ENCODE measurements at places on chromosomes 1 and 21.

DNA sequence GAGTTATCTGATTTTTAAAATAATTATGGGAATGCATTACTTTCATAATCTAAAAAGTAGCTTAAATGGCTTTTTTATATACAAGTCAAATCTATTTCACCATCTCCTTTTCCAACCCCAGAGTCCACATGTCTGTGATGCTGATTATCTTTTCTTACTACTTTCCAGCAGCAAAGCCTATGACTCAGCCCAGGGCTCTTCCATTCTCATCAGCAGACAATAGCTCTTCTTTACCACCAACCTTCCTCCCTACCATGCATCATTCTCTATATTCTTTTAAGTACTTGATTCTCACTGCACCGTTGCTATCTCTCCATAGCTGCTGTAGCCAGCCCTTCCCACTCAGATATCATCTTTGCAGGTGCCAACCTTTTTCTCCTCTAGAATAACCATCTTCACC lies 61.3 kb downstream of the OVGP1 start:
- no peaks in the 10 kb centered on the region for H3K27me3 ChIP-seq
- DNase-seq = no peak
- peaks cover 2% of the 10 kb centered on the region for H3K4me1 ChIP-seq

DNA sequence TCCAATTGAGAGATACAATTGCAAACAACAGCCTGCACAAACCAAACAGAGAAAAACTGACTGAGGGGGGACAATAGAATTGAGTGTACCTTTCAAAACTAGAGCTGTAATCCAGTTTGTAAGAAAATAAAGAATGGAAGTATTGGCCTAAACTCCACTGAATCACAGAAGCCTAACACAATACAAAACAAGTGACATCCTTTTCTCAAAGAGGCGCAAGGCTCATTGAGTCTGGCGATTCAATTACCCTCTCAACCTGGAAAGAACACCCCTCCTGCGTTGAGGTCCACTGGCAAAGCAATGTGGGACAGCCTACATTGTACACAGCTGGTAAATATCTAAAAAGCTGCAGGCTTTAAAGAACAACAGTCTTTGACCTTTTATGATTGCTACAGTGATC lies 182.6 kb downstream of the DPYD start:
- H3K4me3 ChIP-seq = no peak overlapping the region
- DNase-seq = no peak
- H3K27ac ChIP-seq = no peak overlapping the region
- no peaks in the 10 kb centered on the region for H3K27me3 ChIP-seq
- no peaks in the 10 kb centered on the region for H3K36me3 ChIP-seq
- no peaks in the 10 kb centered on the region for H3K4me1 ChIP-seq

GRCh38 chr1:65243491-65243890 lies 65.9 kb upstream of the DNAJC6 start:
- DNase-seq = no peak
- H3K27ac ChIP-seq = no peak overlapping the region
- H3K27me3 ChIP-seq = no peaks in the 10 kb centered on the region
- H3K4me1 ChIP-seq = no peaks in the 10 kb centered on the region

- no peak overlapping the region for H3K27ac ChIP-seq
- no peak for DNase-seq
- peaks cover 32% of the 10 kb centered on the region for H3K36me3 ChIP-seq
- H3K27me3 ChIP-seq = no peaks in the 10 kb centered on the region
- H3K4me1 ChIP-seq = no peaks in the 10 kb centered on the region
- H3K4me3 ChIP-seq = no peak overlapping the region
Observed at GRCh38 chr1:28538286-28538685, 14.6 kb upstream of the TRNAU1AP start.

DNA sequence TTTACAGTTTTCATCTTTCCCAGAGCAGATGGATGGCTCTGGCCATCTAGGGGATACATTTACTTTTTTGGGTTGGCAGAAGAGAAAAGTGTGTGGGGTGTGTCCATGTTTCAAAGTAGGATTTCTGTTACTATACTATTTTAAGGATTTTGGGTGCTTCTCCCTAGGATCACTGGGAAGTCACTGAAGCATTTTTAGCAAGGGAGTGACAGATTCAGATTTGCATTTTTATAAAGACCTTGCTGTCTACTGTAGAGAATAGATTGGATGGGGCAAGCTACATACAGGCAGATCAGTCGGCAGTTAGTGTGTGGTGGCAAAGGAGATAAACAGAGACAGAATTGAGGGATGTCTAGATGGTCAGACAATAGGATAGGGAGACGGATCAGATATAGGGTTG lies 122.5 kb downstream of the TBX19 start:
- no peaks in the 10 kb centered on the region for H3K4me1 ChIP-seq
- DNase-seq = no peak
- H3K27me3 ChIP-seq = no peaks in the 10 kb centered on the region
- H3K36me3 ChIP-seq = no peaks in the 10 kb centered on the region
- H3K4me3 ChIP-seq = no peak overlapping the region
- H3K27ac ChIP-seq = no peak overlapping the region

GRCh38 chr1:119093721-119094120 lies 46.7 kb downstream of the WARS2 start:
- H3K27ac ChIP-seq = no peak overlapping the region
- H3K4me1 ChIP-seq = no peaks in the 10 kb centered on the region
- DNase-seq = no peak
- no peaks in the 10 kb centered on the region for H3K27me3 ChIP-seq
- no peak overlapping the region for H3K4me3 ChIP-seq

DNA sequence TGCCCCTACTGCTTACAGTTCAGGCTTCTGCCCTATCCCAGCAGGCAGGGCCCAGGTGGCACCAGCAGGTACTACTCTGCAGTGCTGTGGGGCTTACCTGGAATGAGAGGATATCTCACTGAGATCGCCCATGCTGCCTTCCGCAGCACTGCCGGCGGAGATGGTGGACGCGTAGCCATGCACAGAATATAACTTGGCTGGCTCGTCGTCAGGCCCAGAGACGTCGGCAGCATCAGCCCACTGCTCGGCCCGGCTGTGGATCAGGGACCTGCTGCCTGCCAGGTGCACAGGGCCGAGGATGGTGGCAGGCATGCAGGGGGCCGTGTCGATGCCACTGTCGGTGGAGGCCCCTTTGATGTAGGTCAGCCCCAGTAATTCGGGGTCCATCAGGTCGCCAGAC lies 190.9 kb downstream of the SIPA1L2 start:
- no peaks in the 10 kb centered on the region for H3K27me3 ChIP-seq
- H3K36me3 ChIP-seq = no peaks in the 10 kb centered on the region
- H3K4me1 ChIP-seq = peaks cover 4% of the 10 kb centered on the region
- H3K27ac ChIP-seq = no peak overlapping the region

All from iPS DF 6.9 (cell line).